ENCODE measurements at places on chromosomes 3 and 15. TPM values are rescaled to one million over a fixed set of nuclear protein-coding genes. Genes with fewer than 3 reads are reported as not detected.
A peak's percentile ranks its signal among the peaks of the same experiment; 100 is the strongest.

The HRG gene
- total RNA-seq, result not detected

The GCNT3 gene
- not detected for total RNA-seq

The SYNPR gene
- total RNA-seq, result not detected

The NEK11 gene
- total RNA-seq, result 1.3 TPM

GRCh38 chr3:127110982-127111693 is 81.8 kb upstream of the PRR23E start:
- H3K36me3 ChIP-seq, result peaks cover 4% of the 10 kb centered on the region
- no peak for DNase-seq
- H3K4me3 ChIP-seq, result no peak overlapping the region
- H3K27ac ChIP-seq, result no peak overlapping the region
- no peaks in the 10 kb centered on the region for H3K4me1 ChIP-seq
- H3K27me3 ChIP-seq, result no peaks in the 10 kb centered on the region

GRCh38 chr3:178393146-178393545 is 143.1 kb upstream of the KCNMB2 start:
- no peak overlapping the region for H3K27ac ChIP-seq
- H3K36me3 ChIP-seq, result no peaks in the 10 kb centered on the region
- peaks cover 4% of the 10 kb centered on the region for H3K4me1 ChIP-seq

- peaks cover 8% of the 10 kb centered on the region for H3K27me3 ChIP-seq
- H3K4me1 ChIP-seq, result no peaks in the 10 kb centered on the region
- no peak overlapping the region for H3K4me3 ChIP-seq
- H3K36me3 ChIP-seq, result no peaks in the 10 kb centered on the region
- DNase-seq, result no peak
Observed at GRCh38 chr3:126160243-126161210, 19.9 kb downstream of the ALDH1L1 start.

DNA sequence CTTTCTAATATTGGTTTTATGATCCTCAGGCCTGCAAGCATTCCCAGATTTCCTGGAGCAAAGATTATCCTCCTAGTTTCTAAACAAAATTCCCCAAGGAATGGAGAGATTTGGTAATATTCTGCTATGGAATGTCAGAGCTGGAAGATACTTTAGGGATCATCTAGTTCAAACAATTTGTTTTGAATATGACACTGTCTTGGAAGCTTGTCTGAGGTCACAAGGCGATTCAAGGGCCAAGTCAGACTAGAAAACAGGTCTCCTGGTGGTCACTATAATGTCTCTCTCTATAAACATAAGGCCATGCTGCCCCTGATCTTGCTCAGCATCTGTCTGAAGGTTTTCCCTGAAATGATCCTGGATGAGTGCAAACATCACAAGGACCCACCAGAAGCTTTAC is 143.4 kb upstream of the BCL6 start:
- no peak for DNase-seq
- peaks cover 2% of the 10 kb centered on the region for H3K27me3 ChIP-seq
- H3K4me1 ChIP-seq, result peaks cover 7% of the 10 kb centered on the region

GRCh38 chr15:48395521-48396011 is 64.3 kb downstream of the DUT start:
- H3K27ac ChIP-seq, result no peak overlapping the region
- H3K4me3 ChIP-seq, result no peak overlapping the region
- no peaks in the 10 kb centered on the region for H3K36me3 ChIP-seq
- no peaks in the 10 kb centered on the region for H3K27me3 ChIP-seq
- no peak for DNase-seq

DNA sequence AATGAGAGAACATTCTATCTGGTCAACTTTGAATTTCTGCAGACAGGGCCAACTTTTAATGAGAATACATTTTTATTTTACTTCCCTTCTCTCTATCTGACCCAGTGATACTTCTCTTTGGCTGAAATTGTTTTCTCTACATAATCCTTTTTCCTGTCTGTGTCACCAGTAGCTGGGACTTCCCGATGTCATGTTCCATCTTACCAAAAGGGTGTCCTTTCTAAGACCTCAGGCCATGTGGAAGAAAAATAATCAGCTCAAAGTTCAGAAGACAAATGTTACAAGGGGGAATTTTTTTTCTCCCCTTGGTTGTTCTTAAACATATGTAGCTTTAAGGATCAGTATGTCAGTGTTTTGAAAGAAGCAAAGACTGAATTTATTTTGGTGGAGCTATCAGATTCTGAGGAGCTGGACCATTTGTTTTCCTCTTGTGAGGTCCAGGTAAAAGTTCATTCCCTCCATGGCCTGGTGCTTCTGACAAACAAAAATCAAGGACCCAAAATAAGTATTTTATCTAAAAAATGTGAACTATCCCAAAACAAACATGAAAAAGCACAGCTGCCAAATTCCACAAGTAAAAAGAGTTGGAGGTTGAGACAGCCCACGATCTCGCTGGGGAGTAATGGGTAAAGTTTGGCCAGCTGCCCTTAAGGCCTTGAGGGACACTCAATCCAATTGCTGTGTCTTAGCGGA is 859.4 kb upstream of the NR2F2 start:
- H3K36me3 ChIP-seq, result no peaks in the 10 kb centered on the region
- H3K4me1 ChIP-seq, result no peaks in the 10 kb centered on the region
- H3K27ac ChIP-seq, result no peak overlapping the region
- no peak for DNase-seq

GRCh38 chr3:58009749-58010535 is 1.7 kb downstream of the FLNB start:
- no peaks in the 10 kb centered on the region for H3K27me3 ChIP-seq
- peak overlapping the region; percentile 91 for H3K4me3 ChIP-seq
- H3K4me1 ChIP-seq, result peaks cover 26% of the 10 kb centered on the region
- no peak overlapping the region for H3K27ac ChIP-seq

DNA sequence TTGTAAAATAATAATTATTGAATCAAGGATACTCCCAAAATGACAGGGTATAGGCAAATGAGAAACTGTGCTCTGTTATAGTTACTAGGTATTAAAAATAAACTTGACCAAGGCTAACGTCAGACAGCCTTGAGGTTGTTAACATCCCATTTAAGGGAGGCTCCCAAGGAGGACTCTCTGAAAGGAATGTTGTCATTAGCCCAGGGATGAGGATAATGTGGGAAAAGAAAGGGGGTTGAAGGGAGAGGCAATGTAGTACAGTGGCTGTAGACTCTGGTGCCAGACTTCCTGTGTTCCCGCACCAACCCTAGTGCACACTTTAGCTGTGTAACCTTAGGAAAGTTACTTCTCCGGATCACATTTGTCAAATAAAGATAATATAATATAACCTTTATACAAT is 47.0 kb upstream of the RARB start:
- H3K4me1 ChIP-seq, result no peaks in the 10 kb centered on the region
- no peaks in the 10 kb centered on the region for H3K27me3 ChIP-seq
- no peaks in the 10 kb centered on the region for H3K36me3 ChIP-seq
- no peak overlapping the region for H3K4me3 ChIP-seq
- no peak for DNase-seq
- no peak overlapping the region for H3K27ac ChIP-seq

DNA sequence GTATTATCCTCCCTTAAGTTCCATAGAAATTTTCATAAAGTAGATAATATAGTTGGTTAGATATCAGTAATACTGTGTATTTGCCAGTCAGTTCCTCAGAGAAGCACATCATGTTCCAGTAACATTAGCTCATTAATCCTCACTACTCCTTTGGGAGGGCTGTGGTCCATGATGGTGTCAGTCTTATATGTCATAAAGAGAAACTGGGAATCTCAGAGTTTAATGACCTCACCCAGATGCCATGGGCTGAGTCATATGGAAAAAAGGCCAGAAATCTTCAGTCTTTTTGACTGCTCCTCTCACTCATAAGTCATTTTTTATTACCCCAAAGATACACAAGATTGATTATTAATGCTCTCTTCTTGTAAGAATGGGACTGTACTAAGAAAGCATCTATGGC is 188.6 kb downstream of the CHL1 start:
- H3K4me1 ChIP-seq, result no peaks in the 10 kb centered on the region
- no peak overlapping the region for H3K4me3 ChIP-seq
- H3K36me3 ChIP-seq, result no peaks in the 10 kb centered on the region
- H3K27ac ChIP-seq, result no peak overlapping the region
- no peaks in the 10 kb centered on the region for H3K27me3 ChIP-seq

DNA sequence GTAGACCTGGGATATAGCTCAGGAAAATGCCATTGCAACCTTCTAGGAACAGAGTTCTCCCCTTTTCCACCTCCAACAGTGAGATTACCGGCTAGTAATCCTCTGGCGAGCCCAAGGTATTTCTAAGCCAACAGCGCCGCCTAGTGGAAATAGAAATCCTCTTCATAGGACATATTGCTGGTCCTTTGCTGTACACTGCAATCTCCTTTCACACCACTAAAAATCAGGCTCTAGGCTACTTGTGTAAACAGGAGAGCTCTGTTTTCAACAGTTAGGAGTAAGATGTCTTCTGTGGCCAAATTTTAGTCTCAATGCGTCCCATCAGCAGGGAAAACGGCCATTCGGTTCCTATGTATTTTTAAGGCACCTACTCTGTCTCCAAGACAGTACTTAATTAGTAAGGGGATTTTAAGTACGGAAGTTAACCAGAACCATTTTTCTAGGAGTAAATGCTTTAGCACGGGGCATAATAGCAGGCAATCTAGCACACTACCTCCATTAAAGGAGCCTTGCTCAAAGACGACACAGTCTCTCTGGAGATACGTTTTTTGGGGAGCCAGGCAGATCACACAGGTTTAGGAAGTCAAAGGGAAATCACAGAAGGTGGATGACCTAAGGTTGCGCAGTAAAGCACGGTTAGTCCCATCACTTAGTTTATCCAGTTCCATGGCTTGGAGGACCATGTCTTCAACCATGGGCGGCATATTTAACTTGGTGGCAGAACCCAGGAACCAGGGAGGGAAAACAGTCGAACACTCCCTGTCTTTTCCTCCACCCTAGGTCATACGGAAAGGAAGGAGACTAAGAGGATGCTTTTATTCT is 43.8 kb downstream of the NCEH1 start:
- H3K4me1 ChIP-seq, result peaks cover 14% of the 10 kb centered on the region
- H3K4me3 ChIP-seq, result no peak overlapping the region
- no peak overlapping the region for H3K27ac ChIP-seq

- no peak for DNase-seq
- H3K4me1 ChIP-seq, result peaks cover 19% of the 10 kb centered on the region
- H3K27ac ChIP-seq, result no peak overlapping the region
- H3K4me3 ChIP-seq, result no peak overlapping the region
Observed at GRCh38 chr3:39271363-39271914, 8.4 kb downstream of the CX3CR1 start.

Data from activated CD4-positive, alpha-beta memory T cell treated with anti-CD3 and anti-CD28 coated beads for 36 hours (primary cell).